ENCODE measurements at places on chromosomes 1 and 21. TPM values are rescaled to one million over a fixed set of nuclear protein-coding genes. Genes with fewer than 3 reads are reported as not detected.

Gene SH2D1B
- not detected for polyA plus RNA-seq

Gene S100A9
- polyA plus RNA-seq, result 297 TPM

Gene CNIH3
- 0.71 TPM for polyA plus RNA-seq

Gene FMO2
- polyA plus RNA-seq, result 0.05 TPM

Gene SPAG17
- 0.52 TPM for polyA plus RNA-seq

GRCh38 chr1:30388386-30388785, 335.0 kb downstream of the MATN1 start:
- DNase-seq, result no peak

DNA sequence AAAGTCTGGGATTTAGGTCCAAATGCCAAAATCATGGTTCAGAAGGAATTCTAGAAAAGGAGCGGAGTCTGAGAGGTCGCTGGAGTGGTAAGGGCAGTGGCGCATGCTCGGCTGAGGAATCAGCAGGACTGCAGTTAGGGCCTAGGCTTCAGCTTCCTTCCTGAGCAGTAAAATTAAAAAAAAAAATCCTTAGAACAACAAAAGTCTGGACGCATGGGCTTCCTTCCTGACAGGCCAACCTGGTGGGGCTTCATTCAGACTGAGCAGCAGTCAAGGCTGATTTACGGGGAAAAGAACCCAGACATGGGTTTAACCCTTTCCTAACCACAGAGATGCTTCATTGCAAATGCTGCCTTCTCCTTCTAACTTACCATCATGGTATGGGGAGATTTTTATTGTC, 17.1 kb downstream of the RNF220 start:
- no peak for DNase-seq

- DNase-seq, result no peak
Measured at GRCh38 chr1:33302325-33302724, 18.6 kb downstream of the A3GALT2 start.

GRCh38 chr1:92476071-92476631, 10.6 kb downstream of the GFI1 start:
- no peak for DNase-seq

GRCh38 chr1:48726139-48726538, 50.6 kb downstream of the BEND5 start:
- no peak for DNase-seq

DNA sequence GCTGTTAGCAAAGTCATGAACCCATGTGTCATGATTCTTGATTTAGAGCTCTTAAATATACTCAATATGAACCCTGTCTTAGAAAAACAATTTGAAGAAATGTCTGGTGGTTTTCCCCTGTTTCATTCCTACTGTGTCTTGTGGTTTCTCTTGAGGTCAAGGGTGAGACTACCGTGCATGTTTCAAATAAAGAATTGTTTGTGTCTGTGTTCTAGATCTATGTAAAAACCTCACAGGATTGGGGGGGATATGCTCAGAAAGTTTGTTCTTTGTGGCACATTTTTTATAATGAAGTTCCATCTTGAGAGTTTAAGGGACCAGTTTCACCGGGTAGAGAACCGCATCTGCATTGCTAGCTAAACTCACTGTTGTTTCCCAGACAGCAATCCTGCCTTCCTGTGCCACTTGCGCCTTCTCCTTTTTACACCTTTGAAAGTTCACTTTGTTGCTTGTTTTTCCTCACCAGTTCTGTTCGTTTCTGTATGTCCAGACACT, 30.9 kb upstream of the CACYBP start:
- no peak for DNase-seq

GRCh38 chr1:214581785-214582184, 21.2 kb upstream of the CENPF start:
- peak; percentile 96 for DNase-seq

- no peak for DNase-seq
Measured at GRCh38 chr1:26450908-26451307, 18.8 kb downstream of the DHDDS start.

DNA sequence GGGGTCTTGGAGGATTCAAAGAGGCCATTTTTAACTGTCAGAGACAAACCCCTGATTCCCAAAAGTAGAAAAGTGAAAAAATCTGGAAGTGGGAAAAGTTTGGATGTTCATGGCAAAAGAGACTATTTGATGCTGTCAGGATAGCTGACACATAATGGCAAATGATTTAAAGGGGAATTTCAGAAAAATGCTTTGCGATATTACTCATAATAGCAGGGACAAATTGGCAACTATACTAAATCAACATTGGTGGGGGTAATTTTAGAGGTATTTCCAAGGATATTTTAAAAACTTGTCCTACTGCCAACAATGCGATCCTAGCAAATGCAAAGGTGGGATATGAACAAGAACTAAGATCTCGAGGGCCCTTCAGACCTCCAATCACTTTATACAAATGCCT, 5.3 kb upstream of the GSTM4 start:
- no peak for DNase-seq

DNA sequence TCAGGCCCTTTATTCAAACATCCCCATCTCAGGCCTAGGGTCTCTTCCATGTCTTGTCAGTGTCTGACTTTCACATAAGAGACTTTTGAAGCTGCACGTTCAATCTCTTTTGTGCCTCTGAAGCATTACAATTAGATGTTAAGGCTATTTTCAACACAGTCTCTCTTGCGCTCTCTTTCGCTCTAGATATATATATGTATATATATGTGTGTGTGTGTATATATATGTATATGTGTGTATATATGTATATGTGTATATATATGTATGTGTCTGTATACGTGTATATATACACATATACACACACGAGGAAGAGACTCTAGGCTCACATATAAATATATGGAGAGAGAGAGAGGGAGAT, 162.5 kb upstream of the RNPC3 start:
- DNase-seq, result no peak

- no peak for DNase-seq
Measured at GRCh38 chr1:193368302-193368701, 181.9 kb upstream of the B3GALT2 start.

DNA sequence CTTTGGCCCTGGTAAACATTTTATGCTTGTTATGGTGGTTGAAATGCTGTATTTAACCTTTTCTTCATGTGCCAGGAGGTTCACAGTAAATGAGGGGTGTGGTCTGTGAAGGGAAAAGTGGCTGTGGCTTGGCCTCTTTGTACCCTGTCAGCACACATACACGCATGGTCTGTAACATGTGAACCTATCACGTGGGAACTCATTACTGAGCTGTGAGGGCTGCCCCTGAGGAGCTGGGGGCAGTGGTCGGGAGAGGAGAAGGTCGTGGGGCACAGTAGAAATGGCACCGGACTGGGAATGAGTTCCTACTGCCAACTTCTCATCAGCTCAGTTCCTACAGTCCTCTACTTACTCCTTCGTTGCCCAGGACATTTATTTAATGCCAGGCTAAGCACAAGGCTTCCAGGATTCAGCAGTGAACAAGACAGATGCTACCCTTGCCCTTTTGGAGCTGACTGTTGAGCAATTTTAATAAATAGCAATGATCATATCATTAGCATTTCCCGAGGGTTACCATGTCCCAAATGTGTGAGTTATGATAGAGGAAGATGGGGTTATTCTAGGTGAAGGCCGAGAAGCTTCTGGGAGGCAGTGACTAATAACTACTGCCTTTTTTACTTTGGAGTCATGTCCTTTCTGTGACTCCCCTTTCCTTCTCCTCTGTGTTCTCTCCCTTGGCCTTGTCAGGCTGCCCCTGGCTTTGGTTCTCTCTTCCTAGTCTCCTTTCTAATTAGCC, 38.8 kb downstream of the DDR2 start:
- DNase-seq, result no peak

DNA sequence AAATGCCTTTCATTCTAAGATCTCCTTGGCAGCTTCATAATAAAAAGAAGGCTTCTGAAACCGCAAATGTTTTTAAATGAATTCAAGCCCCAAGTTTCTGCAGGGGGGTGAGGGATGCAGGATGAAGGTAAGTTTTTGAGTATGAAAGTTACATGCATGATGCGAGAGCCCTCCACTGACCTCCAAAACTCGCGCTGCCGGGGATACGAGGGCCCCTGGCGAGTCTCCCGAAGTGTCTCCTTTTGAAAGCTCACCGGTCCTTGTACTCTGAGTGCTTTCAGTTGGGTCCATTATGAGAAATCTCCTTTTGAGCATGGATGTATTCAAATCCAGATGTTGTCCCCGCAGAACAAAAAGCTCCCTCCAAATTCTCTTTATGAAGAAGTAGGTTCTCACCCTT, 18.9 kb upstream of the ZC3H12A start:
- no peak for DNase-seq

DNA sequence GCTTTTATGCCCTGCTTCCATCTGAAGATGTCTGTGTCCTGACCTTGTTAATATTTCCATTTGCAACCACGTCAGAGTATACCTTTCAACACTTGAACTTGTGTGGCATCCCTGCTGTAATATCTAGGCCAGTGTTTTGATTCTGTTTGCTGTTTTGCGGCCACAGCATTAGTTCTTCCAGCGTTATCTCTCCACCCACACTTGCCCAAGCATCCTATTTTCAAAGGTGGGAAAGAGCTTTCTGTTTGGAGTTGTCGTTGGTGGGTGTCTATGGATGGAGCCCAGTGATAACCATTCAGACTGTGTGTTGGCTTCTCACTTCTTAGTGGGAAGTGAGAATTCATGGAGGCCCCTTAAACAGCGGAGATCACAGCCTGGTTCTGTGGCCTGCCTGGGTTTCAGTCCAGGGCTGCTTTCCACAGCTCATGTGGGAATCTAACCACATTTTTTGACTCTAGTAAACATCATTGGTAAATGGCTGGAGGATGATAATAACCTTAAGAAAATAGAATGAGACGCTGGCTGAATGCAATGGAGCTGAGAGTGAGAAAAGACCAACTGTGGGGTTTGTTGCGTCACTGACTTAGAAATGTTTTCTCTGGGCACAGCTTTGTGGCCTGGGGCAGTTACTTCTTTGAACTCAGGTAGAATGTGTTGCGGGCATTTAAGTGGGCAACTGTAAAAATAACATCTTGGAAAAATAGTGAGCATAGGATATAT, 7.6 kb downstream of the TENT5C start:
- no peak for DNase-seq
